ENCODE measurements at places on chromosomes 11 and 22.

GRCh38 chr11:20060647-20061205, 99.5 kb downstream of the DBX1 start:
- no peak for DNase-seq

DNA sequence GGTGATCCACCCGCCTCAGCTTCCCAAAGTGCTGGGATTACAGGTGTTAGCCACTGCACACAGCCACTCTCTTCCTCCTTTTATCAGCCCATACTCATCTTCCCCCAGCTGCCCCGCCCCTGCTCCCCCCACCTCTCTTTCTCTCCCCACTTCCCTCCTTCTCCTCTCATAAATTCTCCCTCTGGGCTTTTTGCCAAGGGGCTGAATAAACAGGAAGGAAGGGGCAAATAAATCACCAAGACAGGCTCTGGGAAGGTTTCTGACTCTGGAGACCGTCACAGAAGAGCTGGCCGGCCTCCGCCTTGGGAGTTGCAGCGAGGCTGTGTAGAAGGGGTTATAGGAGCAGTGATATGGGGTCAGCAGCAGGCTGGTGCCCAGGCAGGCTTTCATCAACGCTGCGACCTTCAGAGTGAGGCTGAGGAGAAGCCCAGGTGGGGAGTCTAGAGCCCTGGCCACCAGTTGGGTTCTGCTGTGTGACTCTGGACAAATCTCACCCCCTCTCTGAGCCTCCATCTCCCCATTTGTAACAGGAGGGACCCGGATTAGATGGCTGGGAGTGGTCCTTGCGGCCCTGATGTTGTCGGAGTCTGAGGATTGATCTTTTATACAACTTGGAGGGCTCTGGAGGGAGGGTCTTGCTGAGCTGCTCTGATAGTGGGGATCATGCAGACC, 62.6 kb upstream of the RASD2 start:
- peak; percentile 86 for DNase-seq

DNA sequence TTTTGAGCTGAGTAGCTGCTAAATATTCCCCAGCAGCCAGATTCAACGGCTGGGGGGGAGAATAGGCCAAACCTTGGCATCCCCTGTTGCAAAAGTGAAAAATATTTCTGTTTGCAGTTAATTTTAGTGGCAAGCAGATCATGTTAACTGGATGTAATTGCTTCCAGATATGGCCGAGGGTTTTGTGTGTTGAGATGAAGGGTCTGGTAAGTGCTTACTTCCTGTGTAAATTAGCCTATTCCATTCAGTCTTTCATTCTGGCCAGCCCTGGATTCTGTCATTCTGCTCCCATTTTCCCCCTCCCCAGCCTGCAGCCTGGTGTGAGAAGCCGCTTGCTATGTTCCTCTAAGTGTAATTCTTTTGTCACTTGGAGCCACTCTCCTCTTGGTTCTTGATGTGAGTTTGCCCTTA, 17.4 kb downstream of the ZBTB16 start:
- no peak for DNase-seq

GRCh38 chr11:15672825-15673224, 558.1 kb downstream of the INSC start:
- DNase-seq, result no peak

DNA sequence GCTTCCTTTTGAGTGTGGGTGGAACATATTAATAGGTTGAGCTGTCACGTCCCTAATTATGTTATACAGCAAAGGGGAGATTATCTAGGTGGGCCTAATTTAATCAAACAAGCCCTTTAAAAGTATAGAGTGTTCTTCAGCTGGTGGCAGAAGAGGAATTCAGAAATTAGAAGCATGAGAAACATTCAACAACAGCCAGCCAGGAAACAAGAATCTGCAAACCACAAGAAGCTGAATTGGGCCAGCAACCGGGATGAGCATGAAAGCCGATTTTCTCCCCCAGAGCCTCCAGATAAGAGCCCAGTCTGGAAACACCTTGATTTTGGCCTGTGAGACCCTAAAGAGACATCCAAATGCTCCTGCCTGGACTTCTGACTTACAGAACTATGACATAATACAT, 105.8 kb upstream of the LDLRAD3 start:
- no peak for DNase-seq

DNA sequence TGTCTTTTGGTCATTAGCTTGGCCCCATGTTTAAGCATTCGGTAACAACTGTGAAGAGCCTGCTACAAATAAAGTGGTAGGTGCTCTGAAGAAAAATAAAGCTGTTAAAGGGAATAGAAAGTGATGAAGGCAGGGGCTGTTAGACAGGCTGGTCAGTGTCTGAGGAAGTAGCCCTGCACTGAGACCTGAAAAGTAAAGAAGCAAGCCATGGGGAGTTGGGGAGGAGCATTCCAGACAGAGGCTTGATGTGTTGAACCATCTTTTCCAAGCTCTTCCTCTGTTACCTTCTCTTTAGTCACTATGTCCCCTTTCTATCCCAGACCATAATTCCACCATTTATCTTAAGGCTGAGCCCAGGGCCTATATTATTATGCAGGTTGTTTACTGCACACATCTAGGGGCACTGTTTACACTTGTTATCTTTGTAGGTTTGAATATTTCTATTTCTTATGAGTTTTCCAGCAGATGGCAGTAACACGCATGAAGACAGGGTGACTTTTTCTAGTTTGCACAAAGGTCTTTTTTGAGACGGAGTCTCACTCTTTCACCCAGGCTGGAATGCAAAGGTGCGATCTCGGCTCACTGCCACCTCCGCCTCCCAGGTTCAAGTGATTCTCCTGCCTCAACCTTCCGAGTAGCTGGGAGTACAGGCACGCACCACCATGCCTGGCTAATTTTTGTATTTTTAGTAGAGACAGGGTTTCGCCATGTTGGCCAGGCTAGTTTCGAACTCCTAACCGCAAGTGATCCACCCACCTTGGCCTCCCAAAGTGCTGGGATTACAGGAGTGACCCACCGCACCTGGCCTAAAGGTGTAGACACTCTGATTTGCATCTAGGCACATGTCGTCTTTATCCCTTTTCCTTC, 23.0 kb downstream of the ZFTA start:
- no peak for DNase-seq

GRCh38 chr11:95014184-95014821, 10.8 kb upstream of the KDM4E start:
- DNase-seq, result no peak

- no peak for DNase-seq
These were observed 67.0 kb downstream of the OR5AK2 start for GRCh38 chr11:57055744-57056143.

- no peak for DNase-seq
These were observed 22.8 kb upstream of the TP53AIP1 start for GRCh38 chr11:128965485-128965884.

DNA sequence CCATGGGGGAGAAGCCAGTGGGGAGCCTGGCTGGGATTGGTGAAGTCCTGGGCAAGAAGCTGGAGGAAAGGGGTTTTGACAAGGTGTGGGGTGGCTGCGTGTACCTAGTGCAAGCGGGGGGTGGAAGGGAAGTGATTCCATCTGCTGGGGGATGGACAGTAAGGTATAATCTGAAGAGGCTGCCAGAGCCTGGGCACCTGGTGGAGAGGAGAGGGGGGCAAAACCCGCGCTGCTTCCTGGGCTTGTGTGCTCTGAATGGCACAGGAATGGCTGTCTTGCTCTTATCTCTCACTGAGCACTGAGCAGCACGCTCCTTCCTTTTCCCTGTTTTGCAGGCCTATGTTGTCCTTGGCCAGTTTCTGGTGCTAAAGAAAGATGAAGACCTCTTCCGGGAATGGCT, 988 bp downstream of the BANF1 start:
- no peak for DNase-seq

DNA sequence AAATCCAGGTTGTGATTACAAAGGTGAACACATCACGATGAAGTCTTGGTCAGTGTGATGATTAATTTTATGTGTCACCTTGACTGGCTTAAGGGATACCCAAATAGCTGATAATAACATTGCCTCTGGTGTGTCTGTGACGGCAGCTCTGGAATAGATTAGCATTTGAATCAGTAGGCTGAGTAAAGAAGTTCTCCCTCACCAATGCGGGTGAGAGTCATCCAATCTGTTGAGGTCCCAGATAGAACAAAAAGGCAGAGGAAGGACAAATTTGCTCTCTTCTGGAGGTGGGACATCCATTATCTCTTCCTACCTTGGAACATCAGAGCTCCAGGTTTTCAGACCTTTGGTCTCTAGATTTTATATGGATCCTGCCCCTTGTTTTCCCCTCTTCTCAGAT, 856.2 kb upstream of the CCDC90B start:
- DNase-seq, result no peak

DNA sequence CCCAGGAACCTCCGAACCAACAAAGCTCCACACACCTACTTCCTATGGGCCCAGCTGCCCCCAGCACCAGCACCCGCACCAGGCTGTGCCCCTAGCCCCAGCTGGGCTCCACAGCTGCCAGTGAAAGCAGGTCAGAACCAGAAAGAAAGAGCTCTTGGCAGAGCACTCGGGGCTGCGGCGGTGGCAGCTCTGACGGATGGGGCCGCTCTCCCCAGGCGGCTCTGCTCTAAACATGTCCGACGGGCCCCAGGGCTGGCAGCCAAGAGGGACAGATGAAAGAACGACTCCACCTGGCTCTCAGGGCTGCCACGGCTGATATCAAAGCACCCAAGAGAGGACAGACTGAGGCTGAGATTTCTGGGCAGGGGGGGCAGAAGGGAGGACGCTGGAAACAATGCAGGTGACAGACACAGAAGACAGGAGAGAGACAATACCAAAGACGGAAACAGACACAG, 25.7 kb downstream of the LRFN4 start:
- no peak for DNase-seq

DNA sequence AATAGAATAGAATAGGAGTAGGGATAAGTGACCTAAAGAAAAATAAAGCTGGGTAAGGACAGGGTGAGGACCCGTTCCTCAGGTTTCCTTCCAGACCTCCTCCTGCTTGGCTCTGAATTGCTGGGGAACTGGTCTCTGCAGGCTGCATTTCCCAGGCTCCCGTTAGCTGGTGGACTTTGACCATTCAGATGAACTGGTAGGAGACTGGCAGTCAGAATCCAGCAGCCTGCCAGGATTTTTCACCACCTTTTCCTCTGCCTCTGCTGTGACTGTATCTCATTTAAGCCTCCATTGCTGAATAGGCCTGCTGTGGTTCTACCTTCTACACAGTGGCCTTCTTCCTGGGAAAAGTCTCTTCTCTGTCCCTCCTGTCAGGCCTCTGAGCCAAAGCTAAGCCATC, 24.6 kb upstream of the SMPD1 start:
- DNase-seq, result no peak

DNA sequence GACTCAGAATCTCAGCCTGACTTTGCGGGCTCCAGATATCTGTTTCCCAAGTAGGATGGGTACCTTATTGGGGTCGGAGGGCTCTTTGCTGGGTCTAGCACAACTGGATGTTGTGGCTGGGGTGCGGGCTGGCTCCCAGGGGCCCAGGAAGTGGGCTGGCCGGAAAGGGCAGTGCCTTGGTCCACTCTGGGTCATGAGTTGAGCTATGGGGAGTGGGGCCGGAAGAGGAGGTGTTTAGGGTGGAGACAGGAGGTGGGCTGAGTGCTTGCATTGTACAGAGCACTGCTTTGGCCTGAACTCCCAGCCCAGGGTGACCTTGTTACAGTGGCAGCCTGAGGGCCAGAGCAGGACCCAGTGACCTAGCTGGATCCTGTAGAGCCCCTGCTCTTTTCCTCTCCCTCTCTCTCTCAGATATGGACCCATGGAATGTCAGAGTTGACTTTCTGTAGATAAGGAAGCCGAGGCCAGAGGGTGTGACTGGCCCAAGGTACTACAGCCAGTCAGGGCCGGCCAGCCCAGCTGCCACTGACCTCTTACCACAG, 13.2 kb downstream of the PHLDB1 start:
- DNase-seq, result no peak

- no peak for DNase-seq
These were observed 16.2 kb upstream of the VPREB1 start for GRCh38 chr22:22228421-22228820.

DNA sequence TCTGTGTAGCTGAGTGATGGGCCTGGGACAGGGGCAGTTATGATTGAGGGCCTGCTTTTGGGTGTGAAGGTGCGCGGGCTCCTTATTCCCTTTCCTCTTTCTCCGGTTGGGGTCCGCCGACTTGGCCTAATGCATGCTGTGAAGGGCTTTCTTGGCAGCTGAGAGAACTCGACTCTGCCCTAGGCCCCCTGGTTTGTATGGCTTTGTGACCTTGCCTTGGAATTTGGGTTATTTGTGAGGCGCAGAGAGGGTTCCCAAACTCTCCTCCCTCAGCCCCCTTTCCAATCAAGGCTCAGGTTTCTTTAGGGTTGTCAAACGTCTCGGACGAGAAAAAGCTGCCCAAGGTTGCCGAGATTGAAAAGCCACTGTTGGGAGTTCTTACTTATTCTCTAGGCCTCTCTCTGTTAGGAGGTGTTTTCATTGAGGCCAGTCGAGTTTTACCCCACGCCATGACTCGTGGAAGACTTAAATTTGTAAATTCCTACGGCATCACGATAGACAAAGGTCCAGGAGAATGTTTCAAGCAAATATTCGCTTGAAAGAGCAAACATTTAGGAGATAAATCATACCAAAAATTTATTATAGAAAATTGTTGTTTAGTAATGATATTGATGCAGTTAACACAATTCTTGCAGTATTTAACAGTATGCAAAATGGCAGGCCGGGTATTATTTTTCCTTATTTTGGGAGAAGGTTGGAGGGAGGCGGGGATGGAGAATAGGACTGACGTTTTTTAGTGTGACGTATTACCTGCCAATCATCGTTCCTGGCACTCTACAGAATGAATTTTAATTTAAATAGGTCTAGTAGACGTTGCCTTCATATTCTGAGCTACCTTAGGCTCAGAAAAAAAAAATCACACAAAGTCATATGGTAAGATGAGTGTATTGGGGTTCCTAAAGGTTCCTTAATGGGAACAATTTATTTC, 689 bp downstream of the PDHX start:
- no peak for DNase-seq

DNA sequence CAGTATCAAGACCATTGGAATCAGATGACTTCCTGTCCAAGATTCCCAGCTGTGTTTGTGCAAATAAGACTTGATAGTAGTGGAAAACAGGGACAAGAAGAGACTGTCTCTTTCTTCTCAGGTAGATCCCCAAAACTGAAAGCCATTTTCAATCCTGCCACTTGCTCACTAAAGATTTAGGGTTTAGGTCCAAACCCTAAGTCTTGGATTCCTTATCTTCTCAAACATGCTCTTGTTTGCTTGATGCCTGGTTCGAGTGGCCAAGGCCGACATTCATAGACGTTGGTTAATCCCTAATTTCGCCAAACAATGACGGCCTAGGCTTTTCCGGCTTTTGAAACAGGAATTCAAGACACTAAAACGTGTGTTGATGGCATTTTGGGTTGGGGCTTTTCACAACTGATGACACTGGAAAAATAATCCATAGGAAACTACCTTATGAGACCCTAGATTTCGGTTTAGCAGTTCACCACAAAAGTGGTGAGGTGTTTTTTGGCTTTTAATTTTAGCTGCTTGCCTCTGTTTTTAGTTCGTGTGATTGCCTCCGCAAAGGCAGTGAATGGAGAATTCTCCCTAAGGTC, 1.0 kb upstream of the GTPBP1 start:
- no peak for DNase-seq

DNA sequence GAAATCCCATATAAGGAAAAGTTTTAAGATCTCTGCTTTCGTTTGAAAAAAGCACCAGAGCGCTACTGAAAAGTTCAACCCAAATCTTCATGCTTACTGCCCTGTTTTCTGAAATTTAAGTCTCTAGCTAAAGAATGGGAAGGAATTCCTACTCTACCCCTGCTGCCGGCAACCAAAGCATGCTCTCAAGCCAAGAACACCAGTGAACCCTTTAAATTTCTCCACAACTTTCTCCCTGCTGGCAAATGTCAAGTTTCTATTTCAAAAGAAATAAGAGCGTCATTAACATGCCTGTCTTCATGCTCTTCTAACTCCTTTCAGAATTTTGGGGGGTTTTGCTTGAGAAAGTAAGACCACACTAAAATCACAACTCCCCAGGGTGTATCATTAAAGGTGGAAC, 6.8 kb upstream of the SMCO4 start:
- no peak for DNase-seq
